Epithelial cell of proximal tubule (primary cell): ENCODE measurements at places on chromosomes 12 and 14. TPM values are rescaled to one million over a fixed set of nuclear protein-coding genes. Genes with fewer than 3 reads are reported as not detected.

Gene KRT1
- total RNA-seq = not detected in 2 replicates

Gene NXPH4
- not detected in 2 replicates for total RNA-seq

Gene SPX
- 2.1 and 3.1 TPM in 2 replicates for total RNA-seq

Gene RNASE9
- total RNA-seq = not detected in 2 replicates

Gene TBX5
- not detected in 2 replicates for total RNA-seq

Gene SRRM4
- total RNA-seq = under 0.01 TPM in 1 of 2 replicates, not detected in the other

DNA sequence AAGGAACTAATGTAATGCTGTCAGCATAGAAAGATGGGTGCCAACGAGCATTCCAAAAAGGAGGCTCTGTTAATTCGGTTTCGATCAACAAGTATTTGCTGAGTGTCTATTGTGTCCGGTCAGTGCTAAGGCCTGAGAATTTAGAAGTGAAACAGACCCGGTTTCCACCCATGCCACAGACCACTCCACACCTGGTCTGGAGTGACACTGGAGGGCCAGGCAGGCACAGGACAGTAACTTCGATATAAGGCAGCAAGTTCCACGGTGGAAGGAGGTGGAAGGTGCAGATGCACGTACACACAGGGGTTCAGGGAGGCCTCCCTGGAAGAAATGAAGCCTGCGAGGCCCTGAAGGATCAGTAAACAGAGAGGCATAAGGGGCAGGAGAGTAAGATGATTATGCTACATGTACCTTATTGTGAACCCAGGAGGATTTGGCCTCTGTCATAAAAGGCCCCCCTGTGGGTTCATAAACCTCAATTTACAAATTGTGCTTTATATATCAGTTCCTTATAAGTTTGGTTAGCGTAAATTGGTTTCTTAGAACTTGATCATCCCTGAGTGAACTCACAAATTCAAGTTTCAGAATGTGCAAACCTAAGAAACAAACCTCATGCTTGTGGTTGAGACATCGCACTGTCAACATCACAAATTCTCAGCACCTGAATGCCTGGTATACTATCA lies 25.9 kb downstream of the SSH1 start:
- no peak for DNase-seq

DNA sequence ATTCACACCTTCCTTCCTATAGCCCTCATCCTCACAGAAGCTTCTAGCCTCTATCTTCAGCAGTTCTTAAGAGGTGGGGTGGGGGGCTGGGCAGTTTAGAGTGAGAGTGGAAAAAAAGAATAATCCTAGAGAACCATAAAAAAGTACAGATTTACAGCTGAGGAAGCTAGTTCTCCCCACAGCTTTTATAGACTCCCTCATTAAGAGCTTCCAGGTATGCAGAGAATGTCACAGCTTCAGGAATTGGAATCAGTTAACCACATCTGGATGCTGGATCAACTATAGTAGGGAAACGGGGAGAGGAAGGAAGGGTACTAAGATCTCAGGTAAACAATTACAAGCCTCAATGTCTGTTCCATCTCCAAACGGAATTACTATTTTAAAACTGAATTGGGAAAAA lies 12.3 kb downstream of the GDF11 start:
- DNase-seq = no peak

DNA sequence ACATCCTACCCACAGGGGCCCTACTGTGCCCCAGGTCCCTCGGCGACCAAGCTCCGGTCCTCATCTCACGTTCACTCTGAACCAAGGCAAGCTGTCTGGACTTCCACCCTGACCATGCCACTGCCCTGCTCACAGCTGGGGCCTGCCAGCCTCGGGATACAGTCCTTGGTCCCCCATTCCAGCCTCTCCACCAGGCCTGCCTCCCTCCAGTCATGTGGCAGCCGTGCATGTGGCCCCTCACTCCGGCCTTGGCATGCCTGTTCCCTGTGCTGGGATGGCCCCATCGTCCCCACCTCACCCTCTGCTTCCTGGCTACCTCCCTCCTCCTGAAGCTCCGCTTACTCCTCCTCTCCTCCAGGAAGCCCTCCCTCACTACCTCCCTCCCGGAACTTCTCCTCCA lies 38.6 kb upstream of the DLK1 start:
- DNase-seq = no peak

DNA sequence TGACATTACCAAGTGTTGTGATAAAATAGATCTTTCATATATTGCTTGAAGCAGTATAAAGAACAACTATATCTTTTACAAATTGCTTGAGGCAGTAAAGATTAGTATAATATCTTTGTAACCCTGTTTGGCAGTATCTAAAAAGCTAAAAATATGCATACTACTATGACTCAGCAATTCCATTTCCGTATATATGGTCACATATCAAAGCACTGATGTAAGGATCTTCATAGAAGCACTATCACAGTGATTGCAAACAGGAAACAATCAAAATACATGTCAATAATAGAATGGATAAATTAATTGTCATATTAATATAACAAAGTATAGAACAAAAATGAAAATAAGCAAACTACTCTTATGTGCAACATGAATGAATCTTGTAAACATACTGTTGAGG lies 158.4 kb upstream of the IGF1 start:
- DNase-seq = no peak

- DNase-seq = no peak
These were observed 401.4 kb downstream of the ATP23 start for GRCh38 chr12:58342736-58343135.

GRCh38 chr14:66078006-66078405 lies 408.2 kb upstream of the CCDC196 start:
- DNase-seq = no peak

DNA sequence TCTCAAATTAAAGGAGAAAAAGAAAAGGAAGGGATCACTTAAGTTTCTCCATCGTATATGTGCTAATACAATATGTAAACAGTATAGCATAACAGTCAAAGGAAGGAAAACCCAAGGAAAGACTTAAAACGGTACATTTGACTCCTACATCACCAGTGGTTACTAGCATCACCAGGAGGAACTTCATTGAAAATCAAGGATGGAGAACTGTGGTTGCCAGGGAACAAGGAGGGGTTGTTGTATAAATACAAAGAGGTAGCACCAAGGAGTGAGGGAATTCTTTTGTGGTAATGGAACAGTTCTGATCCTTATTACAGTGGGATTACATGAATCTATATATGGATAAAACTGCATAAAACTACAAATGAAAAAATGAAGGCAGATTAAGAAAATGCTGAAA lies 1.6 kb downstream of the ZFYVE26 start:
- DNase-seq = no peak

- no peak for DNase-seq
These were observed 39.3 kb downstream of the SRRM4 start for GRCh38 chr12:119020406-119021360.

DNA sequence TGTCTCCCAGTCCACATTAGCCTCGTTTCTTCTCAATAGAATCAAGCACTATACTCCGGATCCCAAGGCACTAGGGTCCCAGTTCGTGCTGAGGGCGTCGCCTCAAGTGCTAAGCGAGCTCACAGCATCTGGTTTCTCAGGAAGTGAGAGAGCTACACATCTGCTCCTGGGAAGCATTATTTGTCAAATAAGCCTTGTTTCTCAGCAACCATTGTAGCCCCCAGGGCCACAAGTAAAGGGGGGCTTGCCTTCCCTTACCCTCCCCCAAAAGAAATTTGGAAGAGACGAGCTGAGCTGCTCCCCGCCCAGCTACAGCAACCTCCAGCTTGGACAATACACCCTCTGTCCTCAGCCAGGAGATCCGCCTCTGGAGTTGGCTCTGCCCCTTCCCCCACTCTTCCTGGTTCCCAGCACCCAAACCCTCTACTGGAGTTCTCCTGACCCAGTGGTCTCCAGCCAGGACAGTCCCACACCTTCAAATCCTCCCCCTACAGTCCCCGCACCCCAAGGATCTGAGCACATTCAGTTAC lies 5.7 kb upstream of the TNS2 start:
- DNase-seq = no peak

GRCh38 chr14:78005325-78005724 lies 164.8 kb upstream of the NRXN3 start:
- DNase-seq = peak; percentile 89

DNA sequence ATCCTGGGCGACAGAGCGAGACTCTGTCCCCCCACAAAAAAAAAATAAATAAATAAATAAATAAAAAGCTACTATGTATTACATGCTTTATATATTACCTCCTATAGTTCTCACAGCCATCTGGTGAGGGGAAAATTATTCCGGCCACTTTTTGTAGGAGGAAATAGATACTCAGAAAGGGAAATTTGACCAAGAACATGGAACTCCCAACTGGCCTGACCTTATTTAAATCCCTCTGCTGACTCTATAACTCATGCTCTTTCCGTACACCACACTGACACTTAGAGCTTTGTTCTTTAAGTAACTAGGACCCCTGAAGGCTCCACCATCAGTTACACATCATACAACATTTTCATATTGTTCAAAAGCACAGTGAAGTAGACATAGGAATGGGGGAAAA lies 2.2 kb upstream of the MMP19 start:
- no peak for DNase-seq

DNA sequence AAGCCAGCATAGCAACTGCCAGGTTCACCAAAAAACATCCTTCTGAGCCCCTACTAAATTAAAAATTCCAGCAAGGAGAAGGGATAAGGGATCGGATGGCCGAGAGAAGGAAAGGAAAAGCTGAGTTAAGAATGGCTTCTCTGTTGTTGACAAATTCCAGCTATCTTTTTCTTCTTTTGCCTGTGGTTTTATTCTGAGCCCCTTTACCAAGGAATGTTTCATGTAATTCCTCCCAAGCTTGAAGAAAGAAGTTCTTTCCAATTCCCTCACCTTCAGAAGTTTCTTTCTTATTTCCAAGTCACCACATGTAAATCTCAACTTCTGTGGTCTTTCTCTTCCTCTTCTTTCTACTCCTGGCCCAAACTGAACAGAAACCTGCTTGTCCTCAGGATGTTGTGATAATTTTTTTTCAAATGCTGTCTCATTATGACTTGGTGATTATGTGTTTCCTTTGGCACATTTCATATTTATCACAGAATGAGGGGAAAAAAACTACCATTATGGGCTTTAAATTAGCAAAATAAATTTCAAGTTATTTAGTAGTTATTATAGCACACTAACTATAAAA lies 40.0 kb downstream of the FGD6 start:
- DNase-seq = no peak

DNA sequence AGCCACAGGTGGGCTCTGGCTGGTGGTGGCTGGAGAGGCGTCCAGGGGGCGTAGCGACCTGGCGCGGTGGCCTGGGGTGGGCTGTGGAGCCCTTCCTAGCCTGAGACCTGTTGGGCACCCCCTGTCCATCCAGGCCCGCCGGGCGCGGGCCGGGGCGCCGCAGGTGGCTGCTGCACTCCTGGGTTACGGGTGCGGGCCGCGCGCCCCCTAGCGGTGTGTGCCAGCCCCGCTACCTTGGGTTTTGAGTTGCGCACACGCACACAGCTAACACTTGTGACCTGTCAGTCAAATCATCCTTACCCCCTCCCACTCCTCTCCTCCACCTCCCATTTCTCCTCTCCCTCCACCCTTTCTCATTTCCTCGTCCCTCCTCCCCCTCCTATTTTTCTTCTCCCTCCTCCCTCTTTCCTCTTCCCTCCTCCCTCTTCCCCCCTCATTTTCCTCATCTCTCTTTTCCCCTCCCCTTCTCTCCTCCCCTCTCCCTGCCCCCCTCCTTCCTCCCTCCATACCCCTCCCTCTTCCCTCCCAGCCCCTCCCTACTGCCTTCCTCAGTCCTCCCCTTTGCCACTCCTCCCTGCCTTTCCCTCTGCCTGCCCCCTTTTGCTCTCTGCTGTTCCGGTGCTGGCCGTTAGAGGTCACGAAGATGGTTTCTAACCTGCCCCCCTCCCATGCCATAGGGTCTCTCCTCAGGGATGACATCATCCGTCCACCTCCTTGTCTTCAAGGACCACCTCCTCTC lies 2.3 kb downstream of the MEG3 start:
- DNase-seq = no peak

GRCh38 chr14:51620056-51620455 lies 31.7 kb upstream of the FRMD6 start:
- no peak for DNase-seq
